ENCODE measurements at places on chromosomes 7 and 10.

GRCh38 chr10:7161484-7162250 lies 249.2 kb downstream of the SFMBT2 start:
- DNase-seq, result no peak

GRCh38 chr7:43516581-43517342 lies 66.1 kb upstream of the STK17A start:
- no peak for DNase-seq

DNA sequence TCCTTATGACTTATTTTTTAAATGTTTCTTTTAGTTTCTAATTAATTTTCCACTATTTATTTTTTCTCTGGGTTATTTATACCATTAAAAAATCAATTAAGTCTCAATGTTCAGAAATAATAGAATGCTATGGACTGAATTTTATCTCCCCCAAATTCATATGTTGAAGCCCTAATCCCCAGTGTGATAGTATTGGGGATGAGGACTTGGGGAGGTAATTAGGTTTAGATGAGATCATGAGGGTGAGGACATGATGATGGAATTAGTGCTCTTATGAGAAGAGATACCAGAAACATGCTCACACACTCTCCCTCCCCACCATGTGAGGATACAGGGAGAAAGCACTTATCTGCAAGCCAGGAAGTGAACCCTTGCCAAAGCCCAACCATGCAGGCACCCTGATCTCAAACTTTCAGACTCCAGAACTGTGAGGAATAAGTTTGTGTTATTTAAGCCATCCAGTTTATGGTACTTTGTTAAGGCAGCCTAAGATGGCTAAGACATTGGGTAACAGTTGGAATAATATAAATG lies 202.6 kb downstream of the MDFIC start:
- DNase-seq, result no peak

DNA sequence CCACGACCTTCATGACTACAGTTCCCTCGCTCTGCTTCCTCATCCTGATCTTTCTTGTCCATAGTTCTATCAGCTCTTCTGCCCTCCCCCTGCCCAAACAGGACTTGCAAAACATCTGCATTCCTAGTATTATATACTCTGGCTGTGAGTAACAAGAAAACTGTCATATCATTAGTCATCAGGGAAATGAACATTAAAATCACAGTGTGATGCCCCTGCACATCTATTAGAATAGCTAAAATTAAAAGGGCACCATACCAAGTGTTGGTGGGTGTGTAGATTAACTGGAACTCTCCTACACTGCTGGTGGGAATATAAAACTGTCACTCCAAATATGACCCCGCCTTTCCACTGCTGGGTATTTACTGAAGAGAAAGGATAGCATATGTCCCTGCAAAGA lies 141.8 kb downstream of the C7orf25 start:
- peak; percentile 38 for DNase-seq

GRCh38 chr7:149398195-149398820 lies 62.6 kb downstream of the ZNF777 start:
- no peak for DNase-seq

DNA sequence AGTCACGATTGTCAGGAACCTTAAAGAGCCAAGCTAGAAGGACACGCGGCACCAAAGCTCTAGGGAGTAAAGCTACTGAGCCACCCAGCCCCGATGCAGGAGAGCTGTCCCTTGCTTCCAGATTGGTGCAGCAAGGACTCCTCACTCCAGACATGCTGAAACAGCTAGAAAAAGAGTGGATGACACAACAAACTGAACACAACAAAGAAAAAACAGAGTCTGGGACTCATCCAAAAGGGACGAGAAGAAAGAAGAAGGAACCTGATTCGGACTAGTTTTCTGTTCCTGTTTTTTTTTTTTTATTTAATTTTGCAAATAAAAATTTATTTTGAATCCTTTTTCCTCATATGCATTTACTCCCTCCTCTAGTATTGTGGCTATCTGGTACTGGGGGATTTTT lies 11.4 kb upstream of the HKDC1 start:
- no peak for DNase-seq

DNA sequence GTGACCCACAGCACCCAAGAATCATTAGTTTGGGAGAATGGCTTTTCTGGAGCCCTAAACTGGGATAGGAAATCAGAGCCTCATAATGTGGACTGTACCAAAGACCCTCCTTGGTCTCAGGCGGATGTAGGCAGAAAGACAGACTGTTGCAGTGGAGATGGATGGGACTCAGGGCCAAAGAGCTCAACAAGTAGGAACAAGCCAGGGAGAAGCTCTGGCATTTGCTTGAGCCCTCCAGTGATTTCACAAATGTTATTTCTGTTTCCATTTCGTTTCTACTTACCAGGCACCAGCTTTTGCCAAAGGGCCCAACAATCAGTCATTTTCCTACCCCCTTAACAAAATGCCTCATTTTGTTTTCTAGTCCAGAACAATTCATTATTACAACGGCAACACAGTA lies 762.7 kb downstream of the KCNMA1 start:
- DNase-seq, result no peak

GRCh38 chr10:33117816-33118215 lies 159.8 kb upstream of the ITGB1 start:
- no peak for DNase-seq

DNA sequence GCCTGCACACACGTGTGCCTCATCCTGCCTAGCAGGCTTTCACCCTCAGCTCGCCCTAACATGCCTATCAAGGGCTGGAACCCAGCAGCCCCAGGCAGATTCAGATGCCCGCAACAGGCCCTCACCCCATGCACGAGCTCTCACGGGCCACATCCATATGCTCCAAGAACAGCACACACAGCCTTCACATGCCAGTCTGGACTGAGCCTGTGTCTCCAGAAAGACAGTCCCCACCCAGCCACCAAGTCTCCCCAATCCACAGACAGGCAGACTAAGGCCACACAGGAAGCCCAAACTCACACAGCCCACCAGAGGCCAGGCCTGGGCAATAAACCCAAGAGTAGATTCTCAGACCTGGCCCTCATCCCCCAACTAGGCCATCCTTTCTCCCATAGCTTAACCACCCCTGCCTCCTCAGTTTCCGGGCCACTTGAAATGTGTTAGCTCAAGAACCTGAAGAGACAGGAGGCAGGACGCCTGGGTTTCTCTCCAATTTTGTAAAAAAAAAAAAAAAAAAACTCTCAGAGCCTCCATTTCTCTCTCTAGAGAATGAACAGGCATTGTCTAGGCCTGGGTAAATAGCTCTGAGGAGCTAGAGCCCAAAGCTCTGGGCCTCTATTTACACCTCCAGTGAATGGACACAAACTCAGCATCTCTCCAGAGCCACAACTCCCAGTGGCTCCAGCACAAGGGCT lies 6.8 kb downstream of the LDB1 start:
- no peak for DNase-seq

- no peak for DNase-seq
Observed at GRCh38 chr10:71221586-71222202, 9.3 kb downstream of the UNC5B start.

GRCh38 chr7:120628251-120628650 lies 229.7 kb downstream of the TSPAN12 start:
- DNase-seq, result no peak

GRCh38 chr10:81873932-81874816 lies 820 bp upstream of the NRG3 start:
- no peak for DNase-seq

DNA sequence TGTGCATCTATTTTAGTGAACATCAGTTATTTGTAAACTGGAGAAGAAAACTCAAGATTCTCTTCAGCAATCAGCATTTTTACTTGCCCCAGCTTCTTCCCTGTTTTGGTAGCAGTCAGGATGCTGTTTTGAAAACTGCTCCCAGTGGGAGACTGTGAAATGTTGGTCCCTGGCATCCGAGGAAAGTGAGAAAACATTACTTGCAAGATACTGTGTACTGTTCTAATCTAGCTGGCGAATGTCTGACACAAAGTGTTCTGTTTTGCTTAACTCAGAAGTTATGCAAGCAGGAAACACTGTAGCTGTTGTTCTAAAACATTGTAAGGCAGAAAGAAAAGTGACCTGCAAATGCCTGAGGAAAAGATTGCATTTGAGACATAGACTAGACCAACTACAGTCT lies 171.8 kb upstream of the POM121L12 start:
- no peak for DNase-seq

- DNase-seq, result no peak
Observed at GRCh38 chr10:116329153-116329552, 4.9 kb downstream of the CCDC172 start.

DNA sequence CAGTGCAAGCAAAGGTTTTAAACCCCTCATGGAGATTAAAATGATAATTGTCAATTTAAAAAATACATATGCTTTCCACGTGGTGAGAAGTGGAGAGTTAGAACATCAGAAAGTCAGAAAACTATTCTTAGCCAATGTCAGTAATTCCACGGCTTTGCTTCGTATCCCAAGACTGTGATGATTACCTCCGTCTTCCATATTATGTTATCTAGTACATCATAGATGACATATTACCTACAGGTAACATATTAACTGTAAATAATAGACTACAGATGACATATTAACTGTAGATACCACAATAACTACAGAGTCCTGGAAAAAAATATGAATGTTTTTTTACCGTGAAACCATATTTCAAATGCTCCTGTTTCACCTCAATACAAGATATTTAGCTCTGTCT lies 579.4 kb upstream of the PFKP start:
- no peak for DNase-seq

- DNase-seq, result no peak
Observed at GRCh38 chr7:149282331-149282655, 20.3 kb downstream of the ZNF783 start.

Data from HCEC 1CT (cell line).